ENCODE measurements at places on chromosomes 13 and 19.

- peak; percentile 47 for DNase-seq
Measured at GRCh38 chr19:15199661-15200552, 888 bp downstream of the NOTCH3 start.

GRCh38 chr13:50599927-50600326 lies 243.6 kb downstream of the DLEU7 start:
- no peak for DNase-seq

GRCh38 chr13:113815151-113816058 lies 48.5 kb downstream of the GAS6 start:
- DNase-seq, result no peak

- DNase-seq, result no peak
Measured at GRCh38 chr13:64248371-64249065, 2832.9 kb upstream of the PCDH20 start.

GRCh38 chr13:20637811-20638210 lies 65.7 kb upstream of the IL17D start:
- no peak for DNase-seq

All from WERI-Rb-1 (cell line).